ENCODE measurements at places on chromosomes 1 and 21.
A peak's percentile ranks its signal among the peaks of the same experiment; 100 is the strongest.

- no peak for DNase-seq
Observed at GRCh38 chr1:30190511-30191153, 532.8 kb downstream of the MATN1 start.

DNA sequence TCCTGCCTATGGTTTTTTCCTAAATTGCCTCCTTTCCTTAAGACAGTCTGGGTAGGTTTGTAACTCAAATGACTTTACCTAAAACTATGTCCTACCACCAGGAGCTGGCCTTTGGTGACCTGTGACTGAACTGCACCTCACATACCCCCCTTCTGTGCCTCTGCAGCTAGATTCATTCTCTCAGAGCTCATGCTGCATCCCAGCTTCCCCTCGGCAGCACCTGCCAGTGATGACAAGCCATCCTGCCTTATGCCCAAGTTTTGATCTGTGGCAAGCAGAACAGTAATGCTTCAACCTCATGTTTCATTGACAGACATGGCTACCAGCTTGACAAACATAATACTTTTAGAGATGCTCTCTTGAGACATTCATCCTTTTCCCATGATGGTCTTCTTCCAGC lies 141.9 kb downstream of the TSEN15 start:
- no peak for DNase-seq

DNA sequence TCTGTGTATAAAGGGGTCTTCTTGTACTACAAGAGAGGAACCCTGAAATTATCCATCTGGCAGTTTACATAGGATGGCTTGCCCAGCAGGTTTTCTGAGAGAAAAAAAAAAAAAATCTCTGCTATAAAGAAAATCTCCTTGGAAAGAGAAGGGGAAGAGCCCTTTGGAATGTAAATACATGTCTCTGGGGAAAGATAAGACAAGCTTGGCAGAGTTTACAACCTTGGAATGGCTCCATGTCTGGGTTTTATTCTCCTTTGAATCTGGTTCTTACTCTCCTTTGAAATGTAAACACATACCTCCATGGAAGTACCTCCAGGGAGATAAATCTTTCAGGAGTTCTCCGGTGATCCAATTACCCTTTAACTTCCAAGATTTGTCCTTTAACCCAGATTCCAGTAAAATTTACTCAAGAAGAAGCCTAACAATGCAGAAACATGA lies 45.1 kb upstream of the DNAH14 start:
- DNase-seq, result no peak

- no peak for DNase-seq
Observed at GRCh38 chr1:106889583-106889982, 166.9 kb upstream of the PRMT6 start.

- DNase-seq, result no peak
Observed at GRCh38 chr1:234639961-234640360, 30.0 kb upstream of the IRF2BP2 start.

DNA sequence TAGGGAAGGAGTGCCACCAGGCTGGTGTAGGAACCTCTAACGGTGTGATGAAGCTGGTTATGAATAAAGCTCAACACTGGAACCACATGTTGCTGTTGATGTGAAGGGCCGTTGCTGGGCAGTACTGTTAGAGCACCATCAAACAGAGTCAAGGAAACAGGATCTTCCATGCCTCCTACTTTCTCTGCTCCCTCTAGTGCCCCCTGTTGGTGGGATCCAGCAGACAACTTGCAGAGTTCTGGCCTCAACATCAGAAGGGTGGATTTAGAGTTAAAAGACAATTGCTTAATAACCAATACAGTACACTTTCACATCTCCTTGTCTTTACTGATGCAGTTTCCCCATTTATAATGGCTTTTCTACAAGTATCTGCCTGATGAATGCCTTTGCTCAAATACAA lies 336.4 kb downstream of the NTNG1 start:
- no peak for DNase-seq

- DNase-seq, result no peak
Observed at GRCh38 chr21:36132696-36133095, 2.2 kb upstream of the CBR3 start.

- DNase-seq, result no peak
Observed at GRCh38 chr1:240998441-240999015, 358.5 kb downstream of the RGS7 start.

DNA sequence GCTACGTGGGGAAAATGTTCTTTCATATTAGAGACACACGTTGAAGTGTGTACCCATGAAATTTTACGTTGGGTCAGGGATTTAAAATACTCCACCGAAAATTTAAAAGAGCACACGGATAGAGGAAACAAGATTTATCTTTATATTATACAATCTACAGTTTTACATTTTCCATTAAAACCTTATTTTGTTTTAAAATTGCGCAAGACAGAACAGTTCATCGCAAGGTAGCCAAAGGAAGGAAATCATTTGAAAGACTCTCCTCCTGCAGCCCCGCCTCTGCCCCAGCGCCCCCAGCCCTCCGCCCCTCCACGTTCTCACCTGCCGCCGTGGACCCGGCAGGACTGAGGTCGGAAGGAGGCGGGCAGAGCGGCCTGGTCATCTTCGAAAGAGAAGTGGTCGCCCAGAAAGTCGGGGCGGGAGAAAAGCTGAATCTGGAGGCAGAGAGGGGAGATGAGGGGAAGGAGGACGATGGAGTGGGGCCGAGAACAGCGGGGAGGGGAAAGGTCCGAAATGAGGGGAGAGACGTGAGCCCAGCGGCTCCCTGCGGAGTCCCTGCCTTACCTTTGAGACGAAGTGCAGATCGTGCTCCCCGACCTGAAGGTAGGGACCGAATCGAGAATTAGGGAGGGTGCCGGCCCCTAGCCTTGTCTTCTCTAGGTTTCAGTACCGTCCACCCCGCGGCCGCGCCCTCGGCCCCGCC lies 18.0 kb downstream of the CRYBG2 start:
- DNase-seq, result no peak

GRCh38 chr1:246959944-246960693 lies 28.4 kb upstream of the AHCTF1 start:
- DNase-seq, result no peak

DNA sequence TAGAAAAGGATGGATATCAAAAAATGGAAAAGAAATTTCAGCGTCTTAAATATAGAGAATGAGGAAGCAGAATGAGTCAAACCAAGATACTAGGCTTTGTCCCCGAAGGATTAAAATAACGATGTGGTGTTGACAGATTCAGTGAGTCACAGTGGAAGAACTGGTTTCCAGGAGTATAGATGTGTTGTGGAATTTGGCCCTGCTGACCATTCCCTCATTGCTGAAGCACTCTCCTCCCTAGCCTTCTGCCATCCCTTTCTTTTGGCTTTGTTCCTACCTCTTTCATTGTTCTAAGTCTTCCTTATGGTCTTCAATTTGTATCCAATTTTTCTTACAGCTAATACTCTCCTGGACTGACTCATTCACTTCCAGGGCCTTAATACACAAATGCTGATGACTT lies 23.1 kb upstream of the USP25 start:
- DNase-seq, result no peak

GRCh38 chr1:29633771-29634170 lies 397.4 kb downstream of the PTPRU start:
- DNase-seq, result no peak

GRCh38 chr1:64514197-64514765 lies 44.4 kb downstream of the CACHD1 start:
- no peak for DNase-seq

DNA sequence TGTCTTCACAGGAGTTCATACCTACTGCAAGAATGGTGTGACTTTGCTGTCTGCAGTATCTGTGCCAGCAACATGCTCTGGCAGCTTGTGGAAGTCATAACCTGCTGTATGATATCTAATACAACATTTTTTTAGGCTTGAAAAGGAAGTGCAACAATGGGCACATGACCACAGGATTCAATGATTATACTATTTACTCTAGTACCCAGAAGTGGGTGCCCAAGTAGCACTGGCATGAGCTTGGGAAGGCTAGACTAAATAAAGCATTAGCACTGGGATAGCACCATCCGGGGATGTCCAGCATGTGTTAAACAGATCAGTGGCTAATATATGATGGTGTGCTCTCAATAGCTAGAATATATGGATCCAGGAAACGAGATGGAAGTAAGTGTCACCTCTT lies 98.6 kb upstream of the PDE4B start:
- no peak for DNase-seq

DNA sequence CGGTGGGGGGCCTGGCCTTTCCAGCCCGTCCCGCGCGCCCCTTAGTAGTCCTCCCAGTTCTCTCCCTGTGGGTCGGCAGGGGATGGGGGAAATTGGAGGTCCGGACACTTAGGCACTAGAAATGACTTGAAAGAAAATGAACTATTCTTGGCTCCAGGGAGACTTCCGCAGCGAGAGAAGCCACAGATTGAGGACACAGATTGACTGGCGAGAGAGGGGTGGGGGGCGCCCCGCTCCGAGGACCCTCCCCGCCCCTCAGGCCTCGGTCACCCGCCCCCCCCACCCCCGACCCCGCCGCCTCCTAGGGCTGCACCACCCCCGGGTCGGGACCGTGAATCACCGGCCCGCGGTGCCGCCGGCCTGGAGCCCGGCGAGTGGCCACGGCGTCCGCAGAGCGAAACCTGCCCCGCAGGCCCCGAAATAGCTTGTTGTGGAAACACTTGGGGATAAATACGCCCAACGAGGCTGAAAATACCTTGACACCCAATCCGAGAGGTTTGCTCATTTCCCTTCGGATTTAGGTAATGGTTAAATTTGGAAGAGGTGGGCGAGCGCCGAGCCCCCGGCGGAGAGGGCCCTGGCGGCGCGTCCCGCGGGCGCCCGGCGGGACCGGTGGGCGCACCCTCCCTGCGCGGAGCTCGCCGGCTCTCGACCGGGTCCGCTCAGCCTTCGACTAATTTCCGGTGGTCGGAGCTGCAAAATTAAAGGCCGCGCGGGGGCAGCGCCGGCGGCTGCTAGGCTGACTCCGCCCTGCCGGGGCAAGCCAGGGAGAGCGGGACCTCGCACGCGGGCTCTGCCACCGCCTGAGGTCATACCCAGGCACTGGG lies at the start of gene GFI1:
GFI1 (minus strand) TSS at position 675 of the 827 bp plus-strand sequence. CDS start 3,438 bp downstream, outside the sequence.
- peak; percentile 56 for DNase-seq

DNA sequence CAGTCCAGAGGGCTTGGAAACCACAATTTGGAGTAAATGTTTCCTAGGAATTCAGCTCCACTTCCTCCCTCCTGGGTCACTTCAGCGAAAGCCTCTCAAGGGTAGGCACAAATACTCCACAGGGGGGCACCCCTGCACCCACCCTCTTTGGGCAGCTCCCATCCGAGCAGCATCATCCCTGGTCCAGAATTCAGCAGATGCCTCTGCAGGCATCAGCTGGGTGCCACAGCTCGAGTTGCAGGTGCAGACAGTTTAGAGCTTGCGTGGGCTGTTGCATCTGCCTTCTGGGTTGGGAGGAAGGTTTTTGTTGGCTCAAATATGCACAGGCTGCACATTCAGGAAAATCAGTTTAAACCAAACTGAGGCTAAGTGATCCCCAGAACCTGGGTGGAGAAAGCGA lies 25.0 kb downstream of the KANK4 start:
- DNase-seq, result no peak

GRCh38 chr1:30609336-30609998 lies 113.9 kb downstream of the MATN1 start:
- no peak for DNase-seq

GRCh38 chr1:234769986-234770795 lies 160.2 kb upstream of the IRF2BP2 start:
- no peak for DNase-seq

- DNase-seq, result no peak
Observed at GRCh38 chr1:24386931-24387330, 26.7 kb downstream of the STPG1 start.

GRCh38 chr1:201565024-201565730 lies 26.2 kb downstream of the NAV1 start:
- no peak for DNase-seq

DNA sequence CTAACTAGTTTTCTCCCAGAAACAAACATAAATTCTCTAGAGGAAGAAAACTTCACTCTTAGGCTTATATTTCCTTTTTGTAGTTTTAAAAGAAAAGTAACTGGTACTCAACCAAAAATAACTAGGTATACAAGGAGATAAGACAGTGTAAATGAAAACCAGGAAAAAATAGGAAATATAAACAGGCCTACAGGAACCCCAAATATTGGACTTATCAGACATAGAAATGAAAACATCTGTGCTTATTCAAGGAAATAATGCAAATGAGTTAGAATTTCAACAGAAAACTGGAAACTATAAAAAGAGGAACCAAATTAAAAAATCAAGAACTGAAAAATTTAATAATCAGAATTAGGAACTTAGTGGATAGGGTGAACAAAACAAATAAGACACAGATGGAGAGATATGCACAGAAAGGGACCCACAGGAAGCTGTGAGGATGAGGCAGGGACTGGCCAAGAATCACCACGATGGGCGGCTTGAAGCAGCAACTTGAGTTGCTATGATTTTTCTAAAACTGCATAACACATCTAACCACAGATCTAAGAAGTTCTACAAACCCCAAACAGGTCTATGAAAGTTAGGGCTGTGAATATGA lies 67.5 kb upstream of the ACTRT2 start:
- DNase-seq, result no peak

GRCh38 chr1:81805537-81806431 lies 5.0 kb downstream of the ADGRL2 start:
- no peak for DNase-seq

GRCh38 chr1:224535641-224536040 lies 80.5 kb upstream of the CNIH3 start:
- no peak for DNase-seq

DNA sequence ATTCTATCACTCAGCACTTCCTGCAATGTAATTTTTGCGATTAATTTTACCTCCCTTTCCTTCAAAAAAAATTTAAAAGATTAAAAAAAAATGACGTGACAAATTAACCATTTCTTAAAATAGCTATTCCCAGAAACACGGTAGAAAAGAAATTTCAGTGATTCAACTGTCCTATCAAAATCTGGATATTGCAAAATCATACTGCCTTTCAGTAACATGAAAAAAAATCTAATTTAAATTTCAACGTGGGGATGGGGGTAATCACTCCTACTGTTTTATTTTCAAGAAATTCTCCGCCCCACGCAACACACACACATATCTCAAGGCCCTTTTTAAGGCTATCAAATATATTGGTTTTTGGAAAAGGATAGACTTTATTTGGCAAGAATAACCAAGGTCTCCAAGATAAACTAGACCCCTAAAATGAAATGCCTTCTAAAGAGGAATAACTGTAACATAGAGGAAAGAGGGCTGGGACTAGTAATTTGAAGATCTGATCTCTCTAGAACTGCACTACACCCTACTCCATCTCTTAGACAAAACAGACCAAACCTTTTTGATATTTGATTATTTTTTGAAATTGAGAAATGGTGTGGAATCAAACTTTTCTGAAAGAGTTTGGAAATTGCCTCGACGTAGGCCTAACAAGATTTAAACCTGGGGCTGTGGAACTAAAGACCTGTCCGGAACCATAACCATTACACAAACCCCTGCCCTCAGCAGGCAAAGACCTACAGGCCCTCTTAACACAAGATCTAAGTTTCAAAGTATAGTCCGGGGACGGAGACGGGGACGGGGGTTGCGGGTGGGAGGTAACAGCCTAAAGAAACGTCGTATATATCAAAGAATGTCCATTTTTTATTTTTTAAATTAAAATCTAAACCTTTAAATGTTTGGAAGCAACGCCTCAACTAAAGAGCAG lies 941 bp downstream of the ARNT start:
- no peak for DNase-seq

- no peak for DNase-seq
Observed at GRCh38 chr1:40399984-40400704, 26.6 kb downstream of the SMAP2 start.

Data from stimulated activated CD4-positive, alpha-beta T cell treated with anti-CD3 and anti-CD28 coated beads, Interleukin-1b, Interleukin-23, amount 100 ng/mL, for 4 hours (primary cell).